AML-193 (cell line): ENCODE measurements at places on chromosomes 2 and 18.
A peak's percentile ranks its signal among the peaks of the same experiment; 100 is the strongest.

- DNase-seq: no peak
These were observed 191.3 kb downstream of the CMPK2 start for GRCh38 chr2:6674381-6674780.

DNA sequence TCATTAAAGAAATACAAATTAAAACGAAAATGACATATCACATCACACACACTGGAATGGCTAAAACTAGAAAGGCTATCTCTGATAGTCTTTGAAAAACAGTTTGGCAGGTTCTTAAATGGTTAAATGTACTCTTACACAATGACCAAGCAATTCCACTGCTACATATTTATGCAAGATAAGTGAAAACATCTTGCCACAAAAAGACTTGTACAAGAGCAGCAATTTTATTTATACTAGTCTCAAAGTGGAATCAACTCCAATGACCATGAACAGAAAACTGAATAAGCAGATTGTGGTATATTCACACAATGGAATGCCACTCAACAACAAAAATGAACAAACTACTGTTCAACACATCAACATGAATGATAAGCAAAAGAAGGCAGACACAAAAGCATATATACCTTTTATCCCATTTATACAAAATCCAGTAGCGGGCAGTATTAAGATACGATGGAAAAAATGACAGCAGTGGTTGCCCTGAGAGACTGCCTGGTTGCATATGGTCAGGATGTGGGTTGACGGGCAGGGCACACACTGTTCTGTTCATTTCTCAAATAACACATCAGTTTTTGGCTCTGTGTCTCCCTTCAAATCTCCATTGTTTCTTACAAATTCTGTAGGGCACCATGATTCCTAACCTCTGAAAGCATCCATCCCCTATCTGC is 25.4 kb downstream of the SP100 start:
- DNase-seq: no peak

DNA sequence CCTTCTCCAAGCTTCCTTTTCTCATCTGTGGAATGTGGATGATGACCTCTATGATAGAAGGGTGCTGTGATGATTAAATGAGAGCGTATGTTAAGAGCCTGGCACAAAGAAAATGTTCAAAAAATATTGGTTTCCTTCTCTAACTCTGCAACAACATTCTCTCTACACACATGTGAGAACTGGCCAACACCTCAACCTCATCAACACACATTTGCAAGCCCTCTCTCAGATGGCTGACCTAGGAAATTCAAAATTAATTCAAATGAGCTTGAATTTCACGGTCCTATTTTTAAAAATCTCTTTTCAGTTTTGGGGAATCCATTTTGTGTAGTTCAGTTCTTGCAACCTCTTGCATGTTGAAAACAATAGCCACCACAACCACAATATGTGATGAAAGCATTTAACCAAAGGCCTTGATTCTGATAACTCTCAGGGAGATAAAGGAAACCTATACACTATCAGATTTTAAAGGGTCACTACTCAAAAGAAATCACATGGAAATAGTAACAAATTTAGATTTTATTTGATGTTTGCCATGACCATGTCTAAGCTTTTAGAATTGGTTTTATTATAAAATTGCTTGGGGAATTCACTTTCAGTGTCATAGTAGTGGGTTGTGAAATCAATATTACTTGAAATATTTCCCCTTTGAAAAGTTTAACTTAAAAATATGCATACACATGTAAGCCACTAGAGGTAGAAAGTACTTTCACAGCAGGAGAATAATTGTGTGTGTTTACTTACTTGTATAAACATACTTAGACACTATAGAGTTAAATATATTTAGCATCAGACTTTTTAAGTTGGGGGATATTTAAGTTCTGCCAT is 16.6 kb upstream of the NABP1 start:
- DNase-seq: peak; percentile 32

DNA sequence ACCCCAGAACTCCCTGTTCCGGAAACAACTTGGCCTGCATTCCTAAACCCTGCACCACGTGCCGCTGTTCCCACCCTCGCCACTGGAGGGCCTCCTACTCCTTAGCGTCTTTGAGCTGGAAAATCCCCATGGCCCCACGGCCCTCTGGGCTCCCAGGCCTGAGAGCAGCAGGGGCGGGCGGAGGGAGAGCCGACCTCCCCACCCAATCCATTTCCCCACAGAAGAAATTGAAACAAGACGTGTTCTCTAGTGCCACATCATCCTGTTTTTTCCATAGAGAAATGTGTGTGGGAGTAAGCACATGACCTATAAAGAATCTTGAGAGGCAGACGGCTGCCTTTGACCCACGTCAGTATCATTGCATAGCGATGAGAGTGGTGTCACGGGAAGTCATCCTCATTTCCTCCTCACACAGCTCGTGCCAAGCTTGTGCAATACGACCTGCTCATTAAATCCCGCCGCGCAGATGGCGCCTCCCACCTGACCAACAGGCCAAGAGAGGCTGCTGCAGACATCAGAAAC is 79.2 kb downstream of the LAMA1 start:
- peak; percentile 0 for DNase-seq

DNA sequence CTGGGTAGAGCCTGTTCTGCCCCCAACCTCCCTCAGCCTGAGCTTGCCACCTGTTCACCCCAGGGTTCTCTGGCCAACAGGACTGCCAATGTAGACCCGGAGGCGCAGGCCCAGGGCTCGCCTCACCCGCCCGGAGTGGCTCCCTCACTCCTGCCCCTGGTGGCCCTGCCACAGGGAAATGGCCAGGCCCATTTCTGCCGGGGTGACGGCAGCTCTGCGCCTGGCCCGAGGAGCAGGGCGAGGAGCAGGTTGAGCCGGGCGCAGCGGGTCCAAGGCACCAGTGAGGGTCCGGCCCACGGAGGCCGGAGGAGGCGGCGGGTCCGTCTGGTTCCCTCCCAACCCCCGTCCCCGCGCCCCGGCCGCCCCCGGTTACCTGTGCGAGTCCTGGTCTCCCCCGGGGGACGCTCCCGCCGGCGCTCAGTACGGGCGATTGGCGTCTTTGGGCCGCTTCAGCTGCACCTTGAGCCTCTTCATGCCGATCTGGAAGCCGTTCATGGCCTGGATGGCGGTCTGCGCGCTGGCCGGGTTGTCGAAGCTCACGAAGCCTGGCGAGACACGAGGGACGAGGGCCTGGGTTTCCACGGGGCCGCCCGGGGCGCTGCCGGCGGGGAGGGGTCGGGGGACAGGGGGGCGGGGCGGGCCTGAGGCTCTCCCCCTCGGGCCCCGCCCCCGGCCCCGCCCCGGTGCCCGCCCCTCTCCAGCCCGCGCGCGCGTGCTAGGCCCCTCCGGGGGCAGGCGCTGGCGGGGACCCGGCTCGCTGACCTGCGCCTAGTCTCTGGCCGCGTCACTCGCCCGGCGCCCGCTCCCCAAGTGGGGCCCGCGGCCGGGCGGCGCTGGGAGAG is 312.0 kb downstream of the CELF4 start:
- no peak for DNase-seq

GRCh38 chr18:61435064-61435652 is 101.9 kb downstream of the CDH20 start:
- DNase-seq: peak; percentile 8

- peak; percentile 53 for DNase-seq
These were observed 27.1 kb upstream of the TFPI start for GRCh38 chr2:187581125-187581896.

DNA sequence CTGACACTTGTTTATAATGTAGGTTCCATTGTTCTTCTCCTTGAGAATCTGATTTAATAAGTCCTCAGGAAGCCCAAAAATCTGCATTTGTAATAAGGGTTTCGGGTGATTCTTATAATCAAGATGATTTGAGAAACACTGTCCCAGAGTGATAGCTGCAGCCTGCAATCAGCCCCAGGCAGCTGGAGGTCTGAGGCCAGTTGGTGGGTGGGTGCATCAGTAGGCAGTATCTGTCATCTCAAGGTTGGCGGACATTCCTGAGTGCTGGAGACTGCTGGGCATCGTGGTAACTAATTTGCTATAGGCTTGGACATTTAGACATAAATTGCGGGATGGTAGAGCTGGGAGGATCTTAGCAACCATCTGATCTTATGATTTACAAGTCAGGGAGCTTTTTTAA is 2.7 kb upstream of the IL18RAP start:
- no peak for DNase-seq
